ENCODE measurements at places on chromosomes 4 and X. TPM values are rescaled to one million over a fixed set of nuclear protein-coding genes. Genes with fewer than 3 reads are reported as not detected.

SMIM10 gene
- 2.1 TPM for polyA plus RNA-seq

SSX2 gene
- polyA plus RNA-seq = not detected

PAGE2B gene
- not detected for polyA plus RNA-seq

TMEM150C gene
- 23.1 TPM for polyA plus RNA-seq

ERCC6L gene
- polyA plus RNA-seq = 2.4 TPM

ADAMTS3 gene
- polyA plus RNA-seq = 0.08 TPM

KCTD8 gene
- 3.5 TPM for polyA plus RNA-seq

SERTM2 gene
- not detected for polyA plus RNA-seq

SHROOM4 gene
- polyA plus RNA-seq = 4.6 TPM

DDIT4L gene
- 1.5 TPM for polyA plus RNA-seq

TMPRSS11D gene
- not detected for polyA plus RNA-seq

SNX12 gene
- 74.8 TPM for polyA plus RNA-seq

HMGN5 gene
- 2.2 TPM for polyA plus RNA-seq

SCD5 gene
- polyA plus RNA-seq = 188 TPM

PAGE1 gene
- not detected for polyA plus RNA-seq

APLN gene
- 18.8 TPM for polyA plus RNA-seq

SPANXA1 gene
- not detected for polyA plus RNA-seq

GAGE12F gene
- polyA plus RNA-seq = not detected

EPGN gene
- polyA plus RNA-seq = not detected

GLRA2 gene
- 0.27 TPM for polyA plus RNA-seq

ANKRD50 gene
- polyA plus RNA-seq = 7.0 TPM

CYSLTR1 gene
- polyA plus RNA-seq = 0.20 TPM

RTL9 gene
- polyA plus RNA-seq = 0.44 TPM

ABCG2 gene
- 12.6 TPM for polyA plus RNA-seq

FMR1NB gene
- not detected for polyA plus RNA-seq

CDK16 gene
- polyA plus RNA-seq = 120 TPM

GPRASP3 gene
- polyA plus RNA-seq = 5.3 TPM

ZMAT1 gene
- polyA plus RNA-seq = 1.2 TPM

UCHL1 gene
- 2,034 TPM for polyA plus RNA-seq

AKAP4 gene
- not detected for polyA plus RNA-seq

XK gene
- 1.1 TPM for polyA plus RNA-seq

All from brain (organoid and tissue), 16 donors.